ENCODE measurements at places on chromosomes 2 and 18. TPM values are rescaled to one million over a fixed set of nuclear protein-coding genes. Genes with fewer than 3 reads are reported as not detected.

- DNase-seq, result no peak
Observed at GRCh38 chr2:170822290-170823087, 5.8 kb downstream of the GAD1 start.

DNA sequence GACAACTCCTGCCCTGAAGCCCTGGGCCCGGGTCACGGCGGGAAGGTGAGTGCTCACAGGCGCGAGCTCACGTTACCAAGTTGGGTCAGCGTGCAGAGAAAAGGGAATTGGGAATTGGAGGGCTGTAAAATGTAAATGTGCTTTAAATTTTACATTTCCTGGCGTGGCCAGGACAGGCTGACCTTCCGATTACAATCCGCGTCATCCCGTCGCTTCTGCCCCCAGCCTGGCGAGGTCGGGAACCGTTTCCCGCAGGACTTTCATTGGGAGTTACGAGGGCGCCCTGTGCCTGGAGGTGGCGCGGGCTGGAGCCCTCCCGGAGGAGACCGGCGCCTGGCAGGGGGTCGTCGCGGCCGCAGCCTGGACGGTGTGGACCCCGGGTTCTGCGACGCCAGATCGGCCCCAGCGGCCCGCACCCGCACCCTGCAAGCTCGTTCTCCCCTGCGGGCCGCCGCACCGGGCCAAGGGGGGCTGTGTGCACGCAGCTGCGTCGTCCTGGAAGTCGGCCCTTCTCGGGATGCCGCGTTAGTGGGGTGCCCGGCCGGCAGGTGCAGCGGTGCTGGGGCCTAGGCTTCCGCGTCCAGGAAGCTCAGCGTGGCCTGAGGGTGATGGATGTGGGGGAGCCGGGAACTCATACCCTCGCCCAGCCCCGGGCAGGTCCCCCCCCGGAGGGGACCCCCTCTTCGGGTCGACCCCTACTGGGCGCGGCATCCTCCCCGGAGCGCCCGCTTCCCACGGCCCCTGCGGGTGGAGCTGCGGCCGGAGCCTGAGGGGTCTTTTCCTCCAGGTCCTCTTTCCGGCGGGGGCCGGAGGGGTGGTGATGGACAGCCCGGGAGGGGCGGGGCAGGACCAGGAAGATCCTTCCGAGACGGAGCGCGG is 63.9 kb downstream of the LRRFIP1 start:
- peak; percentile 51 for DNase-seq

- DNase-seq, result no peak
Observed at GRCh38 chr2:75964646-75965045, 253.9 kb upstream of the GCFC2 start.

DNA sequence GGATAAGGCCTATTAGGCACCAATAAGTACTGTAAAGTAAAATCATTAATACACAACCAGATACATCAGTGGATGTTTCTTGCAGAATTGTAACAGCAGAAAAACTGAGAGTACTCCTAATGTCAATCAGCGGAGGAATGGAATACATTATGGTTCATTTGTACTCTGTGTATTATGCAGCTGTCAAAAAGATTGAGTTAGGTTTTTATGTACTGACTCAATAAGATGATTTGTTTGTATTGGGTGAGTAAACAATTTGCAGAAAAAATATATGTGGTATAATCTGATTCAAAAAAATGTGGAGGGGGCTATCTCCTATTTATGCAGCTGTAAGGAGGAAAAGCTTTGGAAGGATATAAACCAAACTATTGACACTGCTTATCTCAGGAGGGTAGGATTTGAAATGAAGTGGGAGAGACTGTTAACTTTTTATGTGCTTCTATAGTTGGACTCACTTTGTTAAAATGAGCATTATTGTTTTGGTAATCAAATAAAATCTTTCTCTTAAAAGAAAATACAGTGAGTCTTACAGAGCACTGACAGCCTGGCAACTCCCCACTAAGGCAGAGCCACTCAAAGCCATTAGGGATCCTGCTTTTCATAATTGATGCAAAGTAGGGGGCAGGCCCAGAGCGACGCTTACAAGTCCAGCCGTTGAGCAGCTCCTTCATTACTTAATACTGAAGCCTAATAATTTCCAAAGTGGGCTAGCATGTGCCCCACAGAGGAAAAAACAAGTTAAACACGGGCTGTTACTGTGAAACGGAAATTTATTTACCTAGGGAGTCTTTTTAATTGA is 168.8 kb downstream of the PHLPP1 start:
- no peak for DNase-seq

DNA sequence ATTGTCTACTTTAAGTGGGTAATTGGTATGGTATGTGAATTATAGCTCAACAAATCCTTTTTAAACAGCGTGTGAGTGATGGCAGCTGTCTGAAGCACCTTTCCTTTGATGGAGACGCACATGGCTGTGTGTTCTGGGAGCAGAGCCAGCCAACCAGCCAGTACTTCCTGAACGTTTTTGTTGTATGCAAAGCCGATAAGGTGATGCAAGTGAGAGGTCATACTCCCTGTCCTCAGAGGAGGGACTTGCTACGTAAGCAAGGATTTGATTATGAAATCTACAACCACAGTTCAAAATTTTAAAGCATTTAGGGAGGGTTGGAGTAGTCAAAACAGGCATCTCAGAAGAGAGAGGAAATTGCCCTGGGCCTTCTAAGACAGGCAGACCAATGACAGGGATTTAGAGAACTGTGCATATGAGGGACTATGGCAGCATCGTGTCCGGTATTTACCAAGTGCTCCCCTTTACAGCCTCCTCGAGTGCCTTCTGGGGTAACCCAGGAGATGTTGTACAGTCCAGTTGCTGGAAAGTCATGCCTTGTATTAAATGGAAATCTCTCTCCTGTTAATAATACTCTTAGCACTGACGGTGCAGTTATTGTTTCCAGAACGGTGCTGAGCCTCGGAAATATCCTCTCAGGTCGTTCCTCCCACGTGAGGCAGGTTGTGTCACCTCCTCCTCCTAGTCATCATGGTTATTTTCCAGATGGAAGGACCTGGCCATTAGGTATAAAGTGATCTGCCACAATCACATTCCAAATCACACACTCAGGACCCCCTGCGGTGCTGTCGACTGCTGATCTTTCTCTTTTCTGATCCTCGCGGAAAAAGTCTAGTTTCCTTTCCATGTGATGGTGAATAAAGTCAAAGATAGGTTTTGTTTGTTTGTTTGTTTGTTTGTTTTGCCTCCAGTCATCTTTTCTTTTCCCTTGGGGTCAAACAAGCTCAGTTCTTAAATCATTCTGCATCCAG is 28.4 kb downstream of the ARHGEF4 start:
- peak; percentile 62 for DNase-seq

GRCh38 chr2:7324706-7325105 is 407.5 kb downstream of the RNF144A start:
- DNase-seq, result no peak

- no peak for DNase-seq
Observed at GRCh38 chr2:215419769-215420470, 15.9 kb downstream of the FN1 start.

DNA sequence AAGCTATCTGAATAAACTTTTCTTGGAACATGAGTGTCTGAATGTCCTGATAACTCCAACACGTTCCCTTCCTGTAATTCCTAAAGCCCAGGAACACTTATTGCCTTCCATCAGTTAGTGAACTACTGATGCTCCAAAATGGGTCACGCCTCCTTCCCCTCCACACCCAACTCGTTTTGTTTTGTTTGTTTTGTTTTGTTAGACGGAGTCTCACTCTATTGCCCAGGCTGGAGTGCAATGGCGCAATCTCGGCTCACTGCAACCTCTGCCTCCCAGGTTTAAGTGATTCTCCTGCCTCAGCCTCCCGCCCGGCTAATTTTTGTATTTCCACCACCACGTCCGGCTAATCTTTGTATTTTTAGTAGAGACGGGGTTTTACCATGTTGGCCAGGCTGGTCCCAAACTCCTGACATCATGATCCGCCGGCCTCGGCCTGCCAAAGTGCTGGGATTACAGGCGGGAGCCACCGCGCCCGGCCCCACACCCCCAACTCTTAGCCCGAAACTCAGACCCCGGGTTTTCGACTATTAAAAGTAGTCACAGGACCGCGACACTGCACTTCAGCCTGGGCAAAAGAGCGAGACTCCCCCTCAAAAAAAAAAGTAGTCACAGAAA is 774 bp downstream of the IER3IP1 start:
- no peak for DNase-seq

GRCh38 chr18:35506024-35506712 is 8.4 kb upstream of the INO80C start:
- no peak for DNase-seq

GRCh38 chr2:239240414-239240881 is 160.4 kb downstream of the HDAC4 start:
- DNase-seq, result no peak

GRCh38 chr2:203781151-203781550 is 74.7 kb downstream of the CD28 start:
- no peak for DNase-seq

DNA sequence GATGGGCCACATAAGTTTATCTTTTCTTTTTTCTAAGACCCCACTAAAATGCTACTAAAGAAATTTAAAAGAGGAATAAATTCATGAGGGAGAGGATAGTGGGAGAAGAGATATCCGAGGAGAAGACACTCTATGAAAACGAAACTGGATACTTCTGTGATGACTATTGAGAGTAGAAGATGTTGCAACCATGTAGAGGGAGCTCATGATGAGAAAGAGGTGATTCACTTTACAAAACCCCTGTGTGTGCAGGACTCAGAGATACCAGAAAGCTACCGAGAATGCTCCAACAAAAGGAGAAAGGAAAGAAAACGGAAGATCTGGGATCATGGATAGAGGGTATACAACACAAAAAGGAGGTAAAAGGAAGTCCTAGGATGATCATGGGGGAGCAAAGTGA is 34.9 kb downstream of the SLC38A11 start:
- peak; percentile 65 for DNase-seq

WDR33 gene
- 47.5 TPM for total RNA-seq

IL18RAP gene
- total RNA-seq, result 0.80 TPM

PRSS56 gene
- total RNA-seq, result not detected

SOX11 gene
- total RNA-seq, result 16.6 TPM

CXCR1 gene
- not detected for total RNA-seq

All from hepatocyte (in vitro differentiated cells).